ENCODE measurements at places on chromosomes 2 and 18.
A peak's percentile ranks its signal among the peaks of the same experiment; 100 is the strongest.

- no peak for DNase-seq
These were observed 141.3 kb upstream of the AGAP1 start for GRCh38 chr2:235352541-235352940.

GRCh38 chr2:204108781-204109295 is 172.3 kb downstream of the ICOS start:
- DNase-seq = no peak

DNA sequence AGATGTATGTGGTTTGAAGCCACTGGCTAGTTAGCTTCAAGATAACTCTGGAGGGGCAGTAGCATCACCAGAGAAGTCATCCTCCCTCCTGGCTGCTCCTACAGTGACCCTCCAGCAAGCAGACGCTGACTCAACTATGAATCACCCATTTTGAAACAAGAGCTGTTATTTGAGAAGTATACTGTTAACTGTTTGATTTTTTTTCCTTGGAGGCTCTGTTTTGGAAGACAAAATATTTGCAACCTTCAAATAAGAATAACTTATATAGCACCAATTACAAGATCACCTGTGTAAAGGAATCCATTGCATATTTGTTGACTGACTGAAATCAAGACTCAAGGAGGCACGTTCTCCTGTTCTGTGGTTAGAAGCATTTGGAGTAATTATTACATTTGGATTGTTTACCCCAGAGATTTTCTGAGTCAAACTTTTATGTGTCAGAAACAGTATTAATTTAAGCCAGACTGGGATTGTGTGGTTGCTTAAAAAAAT is 313.8 kb downstream of the MTX2 start:
- peak; percentile 89 for DNase-seq

DNA sequence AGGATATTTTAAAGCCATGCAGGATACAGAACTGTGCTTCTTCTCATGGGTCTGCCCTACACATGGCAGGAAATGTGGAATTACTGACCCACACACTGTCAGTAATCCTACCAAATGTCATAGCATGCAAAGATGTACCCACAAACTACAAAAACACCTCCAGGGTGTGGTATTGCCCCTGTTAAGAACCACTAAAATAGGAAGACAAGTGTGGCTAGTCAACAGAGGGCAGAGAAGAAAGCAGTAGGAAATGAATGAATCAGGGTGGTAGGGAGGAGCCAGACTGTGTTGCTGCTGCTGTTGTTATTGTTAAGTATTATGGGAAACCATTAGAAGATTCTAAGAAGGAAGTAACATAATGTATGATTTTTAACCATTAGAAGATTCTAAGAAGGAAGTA is 556.7 kb upstream of the ACVR2A start:
- no peak for DNase-seq

- peak; percentile 41 for DNase-seq
These were observed 2.8 kb downstream of the GATA6 start for GRCh38 chr18:22172120-22172582.

DNA sequence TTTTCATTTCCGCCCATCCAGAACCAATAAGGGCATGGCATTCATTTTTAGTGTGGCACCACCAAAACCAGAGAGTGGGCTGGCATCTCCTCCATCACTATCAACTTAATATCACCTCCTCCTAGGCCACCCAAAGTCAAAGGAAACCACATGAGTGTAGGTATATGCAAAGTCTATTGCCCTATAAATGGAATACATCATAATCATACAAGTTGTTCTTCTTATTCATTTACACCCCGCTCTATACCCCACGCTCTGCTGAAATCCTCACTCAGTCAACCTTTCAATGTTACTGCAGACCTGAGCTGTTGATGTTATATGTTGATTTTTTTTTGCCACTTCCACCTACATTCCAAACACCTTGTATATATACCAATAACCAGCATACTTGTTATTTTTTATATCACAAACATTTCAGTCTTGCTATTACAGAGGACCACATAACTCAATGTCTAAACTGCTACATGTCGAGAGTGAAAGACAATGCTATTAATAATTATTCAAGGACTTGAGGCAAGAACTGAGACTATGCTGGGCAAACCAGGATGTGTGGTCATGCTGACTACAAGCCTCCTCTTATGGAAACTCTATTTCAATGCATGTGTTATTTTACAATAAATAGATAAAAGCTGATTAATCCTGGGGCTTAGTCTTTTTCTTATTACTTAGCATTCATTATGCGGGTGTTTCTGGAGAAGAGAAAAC is 466.5 kb upstream of the ID2 start:
- no peak for DNase-seq

- DNase-seq = peak; percentile 26
These were observed 147.7 kb downstream of the KLHL29 start for GRCh38 chr2:23532391-23533337.

- DNase-seq = no peak
These were observed 84.8 kb upstream of the CRIM1 start for GRCh38 chr2:36270758-36271157.

GRCh38 chr2:20565623-20566236 is 85.2 kb downstream of the HS1BP3 start:
- DNase-seq = peak; percentile 72

GRCh38 chr2:196846295-196846694 is 37.1 kb upstream of the C2orf66 start:
- no peak for DNase-seq

DNA sequence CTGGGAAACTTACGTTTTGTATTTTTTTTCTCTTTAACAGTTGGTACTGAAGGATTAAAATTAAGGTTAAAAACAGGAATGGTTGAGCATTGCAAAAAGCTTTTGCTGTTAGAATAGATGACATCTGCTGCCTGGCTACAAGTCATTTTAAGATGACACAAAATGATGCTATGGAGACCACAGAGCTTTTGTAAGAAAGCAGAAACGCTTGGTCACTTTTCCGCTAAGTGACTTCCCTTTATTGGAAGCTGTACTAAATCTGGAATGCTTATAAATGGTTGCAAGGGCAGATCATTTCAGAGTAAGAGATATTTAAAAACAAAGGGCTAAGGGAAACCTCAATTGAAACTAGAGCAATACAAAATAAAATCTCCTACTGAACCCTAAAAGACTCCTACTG is 544.0 kb downstream of the STK39 start:
- DNase-seq = no peak

DNA sequence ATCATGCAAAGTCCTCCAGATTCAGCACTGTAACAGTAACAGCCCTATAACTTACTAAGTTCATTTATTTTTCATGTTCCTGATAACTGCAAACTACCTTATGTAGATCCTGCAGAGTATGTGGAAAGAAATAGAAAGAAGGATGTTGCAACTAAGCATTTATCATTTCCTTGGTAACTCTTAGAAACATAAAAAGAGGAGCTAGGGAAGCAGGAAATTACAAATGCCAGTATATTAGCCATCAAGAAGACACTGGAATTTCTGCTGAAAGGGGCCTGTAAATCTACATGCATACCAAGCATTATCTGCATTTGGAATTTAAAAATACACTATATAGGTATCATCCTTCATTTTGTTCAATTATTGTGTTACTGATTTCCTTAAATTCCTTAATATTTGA is 66.8 kb downstream of the PDE11A start:
- no peak for DNase-seq

- no peak for DNase-seq
These were observed 69.3 kb downstream of the PSMG2 start for GRCh38 chr18:12772111-12772510.
